ENCODE measurements at places on chromosomes 12 and 14.

DNA sequence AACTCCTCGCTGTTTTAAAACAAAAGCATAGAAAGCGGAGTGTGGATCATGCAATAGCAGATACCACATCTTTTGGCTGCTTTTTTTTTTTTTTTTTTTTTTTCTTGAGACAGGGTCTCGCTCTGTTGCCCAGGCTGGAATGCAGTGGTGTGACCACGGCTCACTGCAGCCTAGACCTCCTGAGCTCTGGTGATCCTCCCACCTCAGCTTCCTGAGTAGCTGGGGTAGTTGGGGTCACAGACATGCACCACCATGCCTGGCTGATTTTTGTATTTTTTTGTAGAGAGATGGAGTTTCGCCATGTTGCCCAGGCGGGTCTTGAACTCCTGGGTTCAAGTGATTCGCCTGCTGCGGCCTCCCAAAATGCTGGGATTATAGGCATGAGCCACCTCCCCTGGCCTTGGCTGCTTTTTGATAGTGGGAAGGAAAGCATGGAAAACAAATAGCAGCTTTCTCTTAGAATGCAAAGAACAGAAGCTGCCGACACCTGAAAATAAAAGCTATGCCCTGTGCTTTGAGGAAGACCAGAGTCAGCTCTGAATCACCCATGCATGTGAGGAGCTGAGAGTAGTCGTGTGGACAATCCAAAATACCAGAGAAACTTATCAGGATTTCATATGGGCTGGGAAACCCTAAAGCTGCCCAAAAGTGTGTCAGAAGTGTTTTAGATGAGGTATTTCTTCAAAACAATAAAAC, 3.6 kb upstream of the ELK3 start:
- no peak for DNase-seq

GRCh38 chr12:19574601-19575000, 135.3 kb downstream of the AEBP2 start:
- DNase-seq, result no peak

DNA sequence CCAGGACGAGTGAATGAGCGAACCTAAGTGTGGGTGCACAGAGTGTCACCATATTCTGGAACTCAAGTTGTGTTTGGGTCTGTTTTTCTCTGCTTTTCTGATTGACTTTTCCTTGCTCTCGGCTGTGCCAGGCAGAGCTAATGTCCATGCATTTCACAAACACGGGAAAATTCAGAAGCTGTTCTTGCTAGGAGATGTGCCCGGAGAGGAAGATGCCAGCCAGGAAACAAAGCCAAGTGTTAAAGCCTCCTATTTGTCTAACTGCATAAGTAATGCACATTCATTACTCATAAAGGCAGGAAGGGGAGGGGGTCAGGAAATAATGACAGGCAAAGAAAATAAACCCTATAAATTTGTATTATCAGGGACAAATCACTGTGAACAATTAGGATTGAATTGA, 250.4 kb upstream of the SFSWAP start:
- DNase-seq, result no peak

- DNase-seq, result no peak
These were observed 24.1 kb upstream of the NRDE2 start for GRCh38 chr14:90355540-90356518.

DNA sequence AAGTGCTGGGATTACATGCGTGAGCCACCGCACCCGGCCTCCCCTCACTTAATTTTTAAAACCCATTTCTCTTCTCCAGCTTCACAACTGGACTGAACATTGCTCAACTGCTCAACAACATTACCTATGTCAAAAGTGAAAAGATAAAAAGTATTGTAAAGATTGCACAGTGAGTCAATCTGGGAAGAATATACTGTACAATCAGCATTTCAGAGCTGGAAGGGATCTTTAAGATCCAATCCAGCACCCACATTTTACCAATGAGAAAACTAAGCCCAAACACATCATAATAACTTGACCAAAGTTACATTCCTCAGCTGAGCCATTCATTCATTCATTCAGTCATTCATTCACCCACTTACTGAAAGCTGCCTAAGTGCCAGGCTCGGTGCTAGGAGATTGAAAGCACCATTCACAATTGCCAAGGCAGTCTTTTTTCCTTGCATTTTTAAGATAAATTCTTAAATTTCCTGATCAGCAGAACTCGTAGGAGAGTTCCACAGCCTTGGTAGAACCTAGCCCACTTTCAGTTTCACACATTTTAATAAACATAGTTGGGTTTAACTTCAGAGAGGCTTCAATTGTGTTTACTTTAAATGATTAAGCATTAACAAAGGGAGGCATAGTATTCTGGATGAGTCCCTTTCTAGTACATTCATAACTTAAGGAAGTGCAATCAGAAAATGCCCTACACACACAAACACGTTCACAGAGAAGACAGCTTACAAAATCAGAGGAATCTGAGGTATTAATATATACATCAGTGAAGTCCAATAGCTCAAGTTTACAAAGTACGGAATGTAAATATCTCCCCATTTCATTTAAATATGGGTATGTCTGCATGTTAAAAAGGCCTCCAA, 3.0 kb downstream of the GALNT4 start:
- DNase-seq, result no peak

DNA sequence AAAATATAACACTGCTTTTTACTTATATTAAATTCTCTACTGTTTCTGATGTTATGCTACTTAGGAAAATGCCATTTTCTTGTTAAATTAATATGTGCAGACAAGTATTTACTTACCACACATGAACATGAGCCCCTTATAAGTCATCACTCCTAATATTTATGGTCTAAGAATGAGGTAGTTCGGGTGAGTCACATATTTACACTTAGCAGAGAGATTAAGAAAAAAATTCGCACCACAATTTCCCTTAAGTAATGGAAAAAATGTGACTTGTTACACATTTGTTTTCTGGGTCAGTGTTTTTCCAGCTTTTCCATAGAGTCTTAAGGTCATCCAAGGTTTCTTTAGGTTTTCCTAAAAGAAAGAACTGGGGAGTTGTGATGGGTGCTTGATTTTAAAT, 68.3 kb downstream of the RERG start:
- no peak for DNase-seq

DNA sequence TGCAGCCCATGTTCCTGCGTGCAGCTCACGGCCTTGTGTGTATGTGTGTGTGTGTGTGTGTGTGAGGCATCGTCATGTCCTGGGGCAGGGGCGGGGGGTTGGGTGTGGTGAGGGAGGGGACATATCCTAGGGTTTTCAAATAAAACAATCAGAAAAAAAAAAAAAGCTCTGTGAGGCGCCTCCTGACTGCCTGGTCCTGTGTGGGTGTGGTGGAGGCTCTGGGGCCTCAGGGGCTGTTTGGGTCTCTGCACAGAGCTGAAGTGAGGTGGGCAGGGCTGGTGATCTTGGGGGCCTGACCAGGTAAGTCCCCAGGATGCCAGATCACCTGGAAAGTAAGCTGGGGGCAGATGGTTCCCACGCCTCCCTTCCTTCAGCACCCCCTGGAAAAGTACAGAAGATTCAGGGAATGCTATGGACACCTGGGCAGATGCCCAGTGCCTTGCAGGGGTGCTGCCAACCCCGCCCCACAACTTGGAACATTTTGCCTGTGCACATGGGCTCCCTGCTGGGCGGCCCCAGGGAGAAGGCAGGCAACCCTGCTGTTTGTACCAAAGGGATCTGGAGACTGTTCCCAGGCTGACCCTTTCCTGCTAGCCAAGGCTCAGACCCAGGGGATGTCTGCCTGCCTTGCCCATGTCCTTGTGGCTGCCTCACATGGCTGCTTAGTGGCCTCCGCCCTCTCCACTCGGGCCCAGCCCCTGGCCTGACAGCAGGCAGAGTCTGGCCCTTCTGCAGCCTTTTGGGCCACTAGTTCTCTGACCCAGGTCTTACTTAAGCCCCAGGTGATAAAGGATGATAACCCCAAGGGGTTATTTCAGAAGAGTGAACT, 28.8 kb downstream of the CLSTN3 start:
- DNase-seq, result no peak

- DNase-seq, result no peak
These were observed 17.1 kb upstream of the EMP1 start for GRCh38 chr12:13179211-13180074.

DNA sequence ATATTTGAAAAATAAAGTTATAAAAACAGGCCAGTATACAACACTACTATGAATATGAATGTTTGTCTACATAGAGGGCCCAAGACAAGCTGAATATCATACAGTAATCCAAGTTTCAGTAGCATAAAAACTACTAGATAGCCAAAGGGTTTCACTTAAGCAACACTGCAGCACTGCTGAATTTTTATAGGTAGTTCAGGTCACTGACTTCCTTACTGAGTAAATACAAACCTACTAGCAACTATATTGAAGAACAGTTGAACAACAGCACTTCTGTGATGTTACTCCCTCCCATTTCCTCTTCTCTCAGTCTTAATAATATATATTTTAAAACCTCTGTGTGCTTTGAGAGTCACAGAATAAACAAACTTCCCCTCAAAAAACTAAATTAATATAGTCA, 42.7 kb downstream of the GTF2A1 start:
- no peak for DNase-seq

DNA sequence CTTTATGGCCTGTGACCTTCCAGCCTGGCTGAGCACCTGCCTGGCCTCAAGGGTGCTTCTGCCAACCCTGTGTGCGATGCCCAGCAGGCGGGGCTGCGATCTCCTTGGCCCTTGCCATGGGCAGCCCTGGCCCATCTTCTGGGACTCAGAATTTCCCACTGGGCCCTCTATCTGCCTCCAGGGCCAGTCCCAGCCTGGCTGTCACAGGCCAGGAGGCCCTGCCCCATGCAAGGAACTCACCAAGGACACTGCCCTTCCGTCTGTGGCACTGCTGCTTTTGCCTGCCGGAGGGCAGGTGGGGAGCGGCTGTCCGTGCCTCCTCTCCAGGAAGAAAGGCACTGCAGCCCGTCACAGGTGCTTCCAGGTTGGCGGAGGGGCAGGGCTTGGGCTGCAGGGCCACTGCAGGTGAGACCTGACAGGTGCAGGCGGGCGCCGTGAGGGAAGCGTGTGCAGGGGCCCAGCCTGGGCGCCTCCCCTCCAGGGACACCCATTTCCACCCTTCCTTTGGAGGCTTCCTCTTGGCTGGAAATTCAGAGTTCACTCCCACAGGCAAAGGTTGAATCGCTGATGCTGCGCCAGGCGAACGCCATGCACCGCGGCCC, 177.8 kb downstream of the KIF26A start:
- peak; percentile 25 for DNase-seq

DNA sequence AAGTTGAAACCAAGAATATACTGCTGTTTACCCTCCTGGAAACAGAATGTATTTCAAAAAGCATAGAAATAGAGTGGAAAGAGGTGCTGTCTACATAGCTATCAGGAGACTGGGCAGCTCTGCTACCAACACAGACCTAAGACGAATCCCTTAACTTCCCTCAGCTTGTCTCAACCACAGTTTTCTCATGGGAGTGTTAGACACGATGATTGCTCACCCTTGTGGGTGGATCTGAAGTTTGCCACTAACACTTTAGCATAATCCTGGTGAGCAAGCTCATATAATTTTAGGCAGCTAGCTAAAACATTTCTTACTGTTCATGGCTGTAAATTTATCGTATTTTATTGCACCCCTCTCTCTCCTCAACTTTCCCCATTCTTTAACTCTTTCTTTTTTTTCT, 38.5 kb downstream of the C12orf75 start:
- no peak for DNase-seq

- DNase-seq, result no peak
These were observed 41.7 kb downstream of the NPAS3 start for GRCh38 chr14:32980178-32980901.

- DNase-seq, result no peak
These were observed 13.7 kb downstream of the P2RX4 start for GRCh38 chr12:121223292-121224285.

DNA sequence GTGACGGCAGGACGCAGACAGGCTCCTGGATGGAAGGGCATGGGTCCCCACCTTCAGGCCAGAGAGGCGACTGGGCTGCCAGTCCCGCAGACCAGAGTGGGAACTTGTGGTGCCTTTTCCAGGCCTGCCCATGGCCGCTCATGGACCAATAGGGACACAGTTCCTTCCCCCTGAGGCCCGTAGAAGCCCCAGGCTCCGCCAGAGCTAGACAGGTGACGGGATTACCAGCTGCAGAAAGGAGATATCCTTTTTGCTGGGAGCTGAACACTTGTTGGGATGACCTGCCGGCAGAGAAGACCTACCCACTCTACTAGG, 73.6 kb upstream of the RASSF8 start:
- no peak for DNase-seq

DNA sequence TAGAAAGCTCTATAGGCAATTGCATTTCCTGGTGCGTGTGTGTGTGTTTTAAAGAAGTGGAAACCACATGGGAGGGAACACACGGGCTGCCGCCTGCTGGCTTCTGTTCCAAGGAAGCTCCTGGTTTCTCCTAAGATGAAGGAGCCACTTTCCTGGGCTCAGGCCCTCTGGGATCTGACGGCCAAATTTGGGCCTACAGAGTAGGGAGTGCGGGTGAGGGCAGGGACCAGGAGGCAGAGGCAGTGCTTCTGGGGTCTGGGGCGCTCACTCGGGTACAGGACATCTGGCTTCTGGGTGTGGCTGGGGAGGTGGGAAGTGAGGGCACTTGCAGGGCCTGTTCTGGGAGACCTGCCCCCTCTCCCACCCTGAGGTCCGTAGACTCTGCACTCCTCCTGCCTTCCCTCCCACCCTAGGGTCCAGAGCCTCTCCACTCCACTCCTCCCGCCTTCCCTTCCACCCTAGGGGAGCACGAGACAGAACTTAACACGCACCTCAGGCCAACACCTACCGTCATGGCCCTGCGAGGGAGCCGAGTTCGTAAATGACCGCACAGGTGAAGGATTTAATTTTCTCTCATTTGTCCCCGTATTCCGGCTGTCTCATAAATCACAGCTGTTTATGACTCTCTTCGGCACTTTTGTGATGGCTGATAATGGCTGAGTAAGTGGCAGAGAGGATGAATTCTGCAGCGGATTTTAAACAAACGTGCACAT, 127.7 kb downstream of the KIF26A start:
- no peak for DNase-seq

- no peak for DNase-seq
These were observed 1.5 kb downstream of the FGD4 start for GRCh38 chr12:32400866-32401265.
